Activated T-cell treated with anti-CD3 and anti-CD28 coated beads for 1 hour (primary cell): ENCODE measurements at places on chromosomes 2 and 18.

GRCh38 chr2:150429384-150429961, 58.0 kb downstream of the RND3 start:
- DNase-seq: no peak

DNA sequence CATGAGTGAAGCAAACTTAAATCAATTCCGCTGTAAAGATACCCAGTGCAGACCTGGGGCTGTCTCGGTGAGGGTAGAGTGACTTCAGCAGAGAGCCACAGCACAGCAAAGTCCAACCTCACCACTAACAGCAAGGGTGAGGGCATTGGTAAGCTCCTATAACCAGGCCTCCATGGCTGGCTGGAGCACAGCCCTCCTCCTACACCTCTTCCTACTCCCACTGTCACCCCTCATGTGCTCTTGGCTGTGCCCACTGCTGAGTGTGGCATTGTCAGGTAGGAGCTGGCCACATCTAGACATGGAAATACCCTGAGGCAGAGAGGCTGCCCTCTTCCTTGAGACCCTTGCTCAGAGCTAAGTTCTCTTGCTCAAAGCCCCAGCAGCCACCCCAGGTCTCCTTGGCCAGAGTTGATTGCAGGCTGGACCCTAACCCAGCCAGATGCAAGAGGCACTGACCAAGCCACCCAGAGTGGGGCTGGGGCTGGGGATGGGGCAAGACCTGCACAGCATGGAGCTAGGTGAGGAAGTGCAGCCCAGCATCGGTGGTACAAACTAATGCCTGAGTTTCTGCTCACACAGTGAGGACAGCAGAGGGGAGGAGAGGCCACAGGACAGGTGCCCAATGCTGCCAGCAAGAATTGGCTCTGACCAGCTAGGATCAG, 77.6 kb upstream of the RAB6C start:
- DNase-seq: no peak

- no peak for DNase-seq
Observed at GRCh38 chr2:25159949-25160348, 8.4 kb downstream of the POMC start.

DNA sequence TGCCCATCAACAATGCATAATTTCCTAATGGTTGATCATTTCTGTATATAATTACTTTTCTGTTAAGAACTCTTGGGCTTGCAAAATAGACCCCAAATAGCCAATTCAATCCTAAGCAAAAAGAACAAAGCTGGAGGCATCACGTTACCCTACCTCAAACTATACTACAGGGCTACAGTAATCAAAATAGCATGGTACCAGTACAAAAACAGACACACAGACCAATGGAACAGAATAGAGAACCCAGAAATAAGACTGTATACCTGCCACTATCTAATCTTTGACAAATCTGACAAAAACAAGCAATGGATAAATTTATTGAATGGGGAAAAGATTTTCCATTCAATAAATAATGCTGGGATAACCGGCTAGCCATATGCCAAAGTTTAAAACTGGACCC, 78.8 kb downstream of the NR4A2 start:
- DNase-seq: no peak

GRCh38 chr2:29782549-29783458, 138.6 kb downstream of the ALK start:
- DNase-seq: no peak

DNA sequence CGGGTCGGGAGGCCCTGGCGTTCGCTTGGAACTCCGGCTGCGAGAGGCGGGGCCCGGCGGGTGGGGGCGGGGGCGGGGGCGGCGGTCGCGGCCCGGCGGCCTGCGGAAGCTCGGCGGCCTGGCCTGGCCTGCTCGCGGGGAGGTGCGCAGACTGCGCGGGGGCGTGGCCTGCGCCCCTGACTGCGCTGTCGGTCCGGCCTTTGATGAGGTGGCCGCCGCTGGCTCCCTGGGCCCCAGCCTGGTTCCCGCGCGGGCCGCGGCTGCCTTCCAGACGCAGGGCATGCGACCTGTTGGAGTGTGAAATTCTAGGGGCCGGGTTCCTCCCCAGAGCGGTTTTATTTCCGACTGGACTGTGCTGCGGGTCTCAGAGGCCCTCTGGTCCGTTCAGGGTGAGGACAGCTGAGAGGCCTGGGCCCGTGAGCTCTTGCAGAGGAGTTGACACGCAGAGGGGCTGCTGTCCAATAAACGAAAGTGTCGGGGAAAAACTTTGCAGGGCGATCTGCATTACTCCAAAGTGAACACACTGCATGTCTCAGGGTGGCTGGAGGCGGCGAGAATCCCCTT, 629 bp downstream of the NRBP1 start:
- DNase-seq: peak; percentile 49

DNA sequence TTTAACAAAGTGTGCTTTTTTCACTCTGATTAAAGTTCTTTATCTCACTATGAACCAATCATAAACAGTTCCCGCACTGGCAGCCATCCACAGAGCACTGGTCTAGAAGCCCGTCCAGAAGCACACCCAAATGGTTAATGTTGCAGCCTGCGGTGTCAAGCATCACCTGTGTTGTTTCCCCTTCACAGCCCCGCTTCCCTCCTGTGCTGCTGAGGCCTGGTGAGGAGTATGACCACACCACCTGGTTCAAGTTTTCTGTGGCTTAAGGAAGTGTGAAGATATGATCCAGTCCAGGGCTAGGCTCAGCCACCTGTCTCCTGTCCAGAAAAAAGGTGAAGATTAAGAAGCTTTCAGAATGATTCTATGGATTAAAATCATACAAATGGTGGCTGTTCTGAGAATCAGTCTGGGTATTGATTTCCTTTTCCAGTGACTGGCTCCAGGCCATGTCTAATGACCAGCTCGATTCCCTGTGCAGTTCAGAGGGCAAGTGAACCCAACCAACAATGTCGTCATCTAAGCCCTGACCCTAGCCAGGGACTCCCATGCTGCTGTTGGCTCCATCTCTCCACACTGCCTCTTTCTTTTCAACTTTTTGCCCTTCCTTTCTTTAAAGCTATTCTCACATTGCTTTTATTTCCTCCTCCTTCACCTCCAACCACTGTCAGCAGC, 17.7 kb downstream of the SRSF7 start:
- no peak for DNase-seq

DNA sequence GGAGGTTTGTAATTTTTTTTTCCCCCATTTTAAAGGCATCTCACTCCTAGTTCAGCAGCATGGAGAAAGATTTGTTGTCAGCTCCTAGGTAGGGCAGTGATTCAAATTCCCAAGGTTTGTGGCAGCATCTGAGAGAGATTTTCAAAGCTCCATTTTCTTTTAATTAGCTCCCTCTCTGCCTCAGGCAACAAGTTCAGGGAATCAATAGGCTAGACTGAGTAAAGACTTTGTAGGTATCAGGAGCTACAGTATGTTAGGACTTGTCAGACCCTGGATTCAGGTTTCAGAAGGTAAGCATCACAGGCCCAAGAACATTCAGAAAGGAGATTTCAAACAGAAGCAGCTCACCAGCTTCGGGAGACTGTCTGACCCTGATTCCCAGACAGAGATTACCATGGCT, 273.3 kb upstream of the ERBB4 start:
- DNase-seq: no peak

GRCh38 chr2:105860567-105860966, 115.9 kb downstream of the NCK2 start:
- DNase-seq: no peak

- no peak for DNase-seq
Observed at GRCh38 chr18:7568426-7568825, 1.3 kb downstream of the PTPRM start.

DNA sequence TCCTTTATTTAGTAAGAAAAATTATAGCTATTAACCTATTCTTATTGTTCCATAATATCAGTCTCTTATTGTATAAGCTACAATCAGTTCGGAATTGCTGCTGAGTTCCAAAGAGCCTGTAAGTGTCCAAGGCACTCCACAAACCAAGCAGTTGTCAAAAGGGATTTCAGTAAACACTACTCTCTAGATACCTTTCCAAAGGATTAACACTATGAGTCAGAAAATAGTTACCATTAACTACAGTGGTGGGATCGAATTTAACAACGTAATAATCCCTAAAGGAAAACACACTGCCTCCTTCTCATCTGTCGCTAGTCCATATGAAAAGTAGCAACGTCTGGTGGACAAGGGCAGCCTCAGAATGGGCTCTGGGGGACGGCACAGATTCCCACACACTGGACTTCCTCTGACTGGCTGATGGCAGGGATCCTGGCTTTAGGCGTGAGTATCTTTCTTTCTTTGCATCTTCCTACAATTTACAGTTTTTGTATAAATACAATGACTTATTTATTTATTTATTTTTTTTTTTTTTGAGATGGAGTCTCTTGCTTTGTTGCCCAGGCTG, 8.8 kb downstream of the TGFBRAP1 start:
- DNase-seq: no peak

- no peak for DNase-seq
Observed at GRCh38 chr2:181106229-181106628, 125.8 kb downstream of the UBE2E3 start.

DNA sequence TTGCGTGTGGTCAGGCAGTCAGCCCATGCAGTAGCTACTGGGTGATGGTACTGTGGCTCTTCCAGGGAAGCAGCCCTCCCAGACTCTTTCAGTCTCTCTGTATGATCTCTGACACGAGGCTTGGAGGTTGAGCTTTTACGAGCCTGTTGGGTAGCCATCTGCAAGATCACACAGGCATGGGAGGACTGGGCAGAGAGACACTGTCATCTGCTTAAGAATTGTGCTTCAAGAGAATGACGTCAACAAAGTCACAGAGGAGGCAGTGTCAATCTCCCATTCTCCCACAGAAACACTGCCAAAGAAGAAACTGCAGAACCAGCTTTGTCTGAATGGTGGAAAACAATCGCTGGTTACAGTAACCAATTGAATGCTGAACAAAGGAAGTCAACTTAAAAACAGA, 78.4 kb upstream of the MC2R start:
- DNase-seq: no peak

DNA sequence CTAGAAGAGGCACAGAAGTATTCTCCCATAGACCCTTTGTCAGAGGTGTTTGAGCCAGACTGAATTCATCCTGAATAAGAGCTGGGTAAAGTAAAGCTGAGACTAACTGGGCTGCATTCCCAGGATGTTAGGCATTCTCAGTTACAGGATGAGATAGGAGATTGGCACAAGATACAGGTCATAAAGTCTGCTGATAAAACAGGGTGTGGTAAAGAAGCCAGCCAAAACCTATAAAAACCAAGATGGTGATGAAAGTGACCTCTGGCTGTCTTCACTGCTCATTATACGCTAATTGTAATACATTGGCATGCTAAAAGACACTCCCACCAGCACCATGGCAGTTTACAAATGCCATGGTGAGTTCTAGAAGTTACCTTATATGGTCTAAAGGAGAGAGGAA, 364.9 kb upstream of the TMEFF2 start:
- no peak for DNase-seq

DNA sequence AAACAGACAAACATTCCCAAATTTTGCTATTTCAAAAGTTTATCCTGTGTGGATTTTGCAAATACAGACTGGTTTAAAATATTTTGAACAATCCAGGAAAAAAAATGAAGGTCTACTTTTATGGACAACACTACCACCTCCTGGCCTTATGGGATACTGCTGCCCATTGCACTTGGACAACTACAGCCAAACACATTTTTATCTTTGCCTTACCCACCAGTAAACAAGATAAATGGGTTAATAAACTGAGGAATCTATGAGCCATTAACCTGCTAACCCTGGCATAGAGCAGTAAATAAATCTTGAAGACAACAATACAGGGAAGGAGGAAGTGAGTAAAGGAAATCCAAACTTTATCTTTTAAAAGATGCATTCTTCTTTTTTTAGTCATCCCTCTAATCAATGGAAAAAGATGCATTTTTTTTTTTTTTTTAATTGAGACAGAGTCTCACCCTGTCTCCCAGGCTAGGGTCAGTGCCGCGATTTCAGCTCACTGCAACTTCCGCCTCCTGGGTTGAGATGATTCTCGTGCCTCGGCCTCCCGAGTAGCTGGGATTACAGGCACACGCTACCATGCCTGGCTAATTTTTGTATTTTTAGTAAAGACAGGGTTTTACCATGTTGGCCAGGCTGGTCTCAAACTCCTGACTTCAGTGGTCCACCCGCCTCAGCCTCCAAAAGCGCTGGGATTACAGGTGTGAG, 2.1 kb upstream of the SPIRE1 start:
- no peak for DNase-seq

- DNase-seq: no peak
Observed at GRCh38 chr18:75977081-75977480, 518.0 kb downstream of the ZNF516 start.

GRCh38 chr2:54724560-54725342, 1.3 kb downstream of the EML6 start:
- no peak for DNase-seq
